GM13977 (cell line): ENCODE measurements at places on chromosomes 2 and 18.
A peak's percentile ranks its signal among the peaks of the same experiment; 100 is the strongest.

- DNase-seq: no peak
Observed at GRCh38 chr2:8248623-8248957, 433.3 kb upstream of the ID2 start.

DNA sequence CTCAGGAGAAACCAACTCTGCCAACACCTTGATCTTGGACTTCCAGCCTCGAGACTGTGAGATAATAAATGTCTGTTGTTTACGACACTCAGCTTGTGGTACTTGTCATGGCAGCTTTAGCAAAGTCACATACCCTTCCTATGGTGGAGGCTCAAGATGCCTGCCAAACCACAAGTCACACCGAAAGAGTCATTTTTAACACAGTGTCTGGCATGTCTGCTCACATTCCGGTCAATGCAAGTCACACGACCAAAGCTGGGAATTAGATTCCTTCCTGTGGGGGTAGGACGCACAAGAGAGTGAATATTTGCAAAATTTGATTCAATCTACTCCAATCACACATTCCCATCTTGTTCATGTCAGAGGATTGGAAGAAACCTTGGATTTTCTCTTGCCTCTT lies 24.6 kb downstream of the KCNE4 start:
- no peak for DNase-seq

DNA sequence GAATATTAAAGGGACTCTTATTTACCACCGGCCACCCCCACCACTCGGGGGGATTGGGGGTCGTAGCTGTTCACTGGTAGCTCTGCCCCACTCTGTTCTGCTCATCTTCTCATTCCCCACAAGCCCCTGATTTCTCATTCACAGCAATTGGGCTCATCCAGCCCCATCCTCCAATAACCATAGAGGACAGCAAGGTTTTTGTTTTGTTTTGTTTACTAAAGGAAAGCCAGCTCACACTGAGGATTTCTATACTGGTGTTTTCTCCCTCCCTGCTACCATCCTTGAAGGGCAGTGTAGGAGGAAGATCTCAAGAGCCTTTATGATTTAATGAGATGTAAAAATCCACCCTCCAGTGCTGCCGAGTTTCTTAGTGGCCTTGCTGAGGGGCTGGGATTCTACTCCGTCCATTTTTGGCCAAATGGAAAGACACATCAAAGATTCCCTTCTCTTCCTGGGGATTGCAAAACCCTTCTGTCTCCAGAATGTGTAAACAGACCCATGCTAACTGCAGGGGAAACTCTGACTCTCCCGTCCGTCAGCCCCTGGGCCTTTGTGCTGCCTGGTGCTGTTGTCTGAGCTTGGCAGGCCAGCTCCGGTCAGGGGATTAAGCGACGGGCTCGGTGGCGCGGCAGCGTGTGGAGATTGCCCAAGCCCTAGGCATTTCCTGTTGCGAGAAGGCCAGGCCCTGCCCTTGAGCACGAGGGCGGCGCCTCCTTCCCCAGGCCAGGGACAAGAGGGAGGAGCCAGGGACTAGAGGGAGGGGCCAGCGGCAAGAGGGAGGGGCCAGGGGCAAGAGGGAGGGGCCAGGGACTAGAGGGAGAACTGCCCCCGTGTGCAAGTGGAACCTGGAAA lies 165.0 kb downstream of the ANTXR1 start:
- peak; percentile 23 for DNase-seq

DNA sequence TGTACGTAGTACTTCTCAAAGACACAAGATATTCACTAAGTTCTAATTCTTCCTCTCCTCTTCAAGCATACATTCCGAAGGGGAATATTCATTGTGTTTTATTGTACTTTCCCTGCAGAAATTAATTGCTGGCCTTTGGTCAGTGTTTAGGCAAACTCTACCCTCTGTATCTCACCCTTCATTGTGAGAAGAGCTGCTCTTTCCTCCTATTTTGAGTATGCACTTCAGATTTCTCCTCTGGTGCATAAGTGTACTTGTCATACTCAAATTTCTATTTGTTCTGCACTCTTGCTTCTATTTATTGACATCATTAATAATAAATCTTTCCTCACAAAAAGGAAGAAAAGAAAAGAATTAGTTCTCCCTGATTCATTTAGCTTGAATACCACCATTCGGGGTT lies 485.4 kb upstream of the SLC8A1 start:
- no peak for DNase-seq

DNA sequence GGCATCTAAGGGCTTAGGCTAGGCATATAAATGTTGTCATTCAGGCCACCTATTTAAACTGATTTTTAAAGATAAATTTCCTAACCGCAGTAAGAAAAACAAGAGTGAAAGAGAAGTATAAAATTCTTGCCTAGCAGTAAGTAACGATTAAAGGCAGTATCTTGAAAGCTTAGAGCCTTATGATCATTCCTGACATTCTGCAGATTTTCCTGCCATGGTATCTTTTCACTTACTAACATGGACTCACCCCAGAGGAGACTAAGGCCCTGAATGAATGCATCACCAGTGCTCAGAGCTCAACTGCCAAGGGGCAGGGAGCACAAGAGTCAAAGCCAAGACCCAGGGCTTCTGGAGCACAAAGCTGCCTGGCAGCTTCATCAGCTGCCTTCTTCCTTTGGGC lies 133.1 kb downstream of the GCA start:
- DNase-seq: no peak

DNA sequence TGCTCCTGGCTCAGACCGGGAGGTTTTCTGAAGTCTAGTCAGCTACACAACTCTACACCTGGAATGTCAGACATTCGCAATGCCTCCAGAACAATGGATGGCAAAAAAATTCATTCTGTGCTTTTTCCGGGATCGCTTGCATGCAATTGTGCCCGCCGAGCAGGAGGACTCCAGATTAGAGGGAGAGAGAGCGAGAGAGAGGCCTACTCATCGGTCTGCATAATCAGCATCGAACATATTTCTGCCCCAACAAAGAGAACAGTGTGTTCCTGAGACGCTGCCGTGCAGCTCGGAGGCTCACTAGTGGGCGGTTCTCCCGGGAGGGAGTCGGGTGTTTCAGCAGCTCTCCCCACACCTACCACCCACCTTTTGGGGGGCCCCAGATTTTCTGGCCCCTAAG lies 117.1 kb downstream of the KLHL29 start:
- no peak for DNase-seq

DNA sequence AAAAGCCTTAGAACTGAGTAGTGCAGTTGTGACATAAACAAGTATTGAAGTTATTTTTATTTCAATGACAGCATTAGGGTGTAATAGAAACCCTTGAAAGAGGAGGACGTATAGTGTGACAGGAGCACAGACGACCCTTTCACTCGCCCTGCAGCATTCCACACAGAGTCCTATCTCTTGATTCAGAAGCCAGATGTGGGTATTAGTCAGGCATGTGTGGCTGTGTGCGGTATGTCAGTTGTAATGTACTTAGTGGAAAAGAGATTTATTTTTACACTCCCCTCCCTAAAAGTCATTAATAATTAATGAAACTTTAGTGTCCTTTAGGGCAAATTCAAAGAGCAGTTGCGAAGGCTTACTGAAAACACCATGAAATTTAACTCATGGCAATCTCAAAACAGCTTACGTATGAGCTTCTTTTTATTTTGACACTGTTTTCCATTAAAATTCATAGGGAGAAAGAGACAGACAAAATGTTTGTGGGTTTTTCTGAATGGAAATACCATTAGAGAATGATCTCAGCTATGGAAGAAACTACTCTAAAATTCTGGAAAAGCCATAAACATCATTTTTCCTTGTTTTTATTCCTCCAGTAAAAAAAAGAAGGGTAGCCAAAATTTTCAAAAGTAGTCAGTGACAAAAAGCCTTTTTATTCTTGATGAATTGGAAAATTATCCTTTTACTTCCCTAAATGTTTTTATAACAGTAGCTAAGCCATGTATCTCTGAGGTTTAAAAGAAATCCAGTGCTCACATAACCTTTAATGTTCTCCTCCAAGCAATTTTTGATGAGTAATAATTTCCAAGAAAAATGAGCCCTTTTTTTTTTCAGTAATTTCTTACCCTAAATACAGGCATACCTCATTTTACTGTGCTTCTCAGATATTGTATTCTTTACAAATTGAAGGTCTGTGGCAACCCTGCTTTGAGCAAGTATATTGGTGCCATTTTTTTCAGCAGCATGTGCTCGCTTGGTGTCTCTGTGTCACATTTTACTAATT lies 84.0 kb upstream of the DSEL start:
- no peak for DNase-seq

DNA sequence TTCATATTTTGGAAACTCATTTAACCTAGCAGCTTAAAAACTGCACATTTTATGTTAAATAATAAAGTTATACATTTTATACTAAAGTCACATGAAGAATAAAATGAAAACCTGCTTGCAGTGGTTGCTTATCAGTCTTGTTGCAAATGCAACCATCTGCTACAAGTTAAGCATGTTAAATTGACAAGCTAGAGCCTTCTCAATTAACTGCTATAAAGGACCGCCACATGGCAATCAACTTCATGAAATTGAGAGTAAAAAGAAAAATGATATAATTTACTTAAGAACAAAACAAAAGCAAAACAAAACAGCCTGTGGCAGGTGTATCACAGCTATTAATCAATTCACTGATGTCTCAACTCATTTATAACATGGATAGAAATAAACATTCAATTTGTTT lies 78.7 kb downstream of the RTTN start:
- DNase-seq: no peak

DNA sequence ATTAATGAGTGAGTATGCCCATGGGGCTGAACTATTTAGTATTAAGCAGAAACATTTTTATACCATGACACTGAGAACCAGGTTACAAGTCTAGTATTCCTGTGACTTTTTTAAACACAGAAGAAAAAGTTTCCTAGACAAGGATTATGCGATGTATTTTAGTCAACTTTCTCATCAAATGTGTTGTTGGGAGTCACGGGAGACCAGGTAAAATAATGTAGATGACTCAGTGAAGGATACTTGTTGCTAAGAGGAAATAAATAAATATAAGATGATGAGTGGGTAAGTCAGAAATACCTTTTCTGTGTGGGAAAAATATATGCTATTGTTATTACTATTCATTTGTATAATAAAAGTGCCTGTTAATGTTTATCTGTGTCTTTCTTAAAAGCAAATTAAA lies 23.4 kb downstream of the MBD5 start:
- no peak for DNase-seq

DNA sequence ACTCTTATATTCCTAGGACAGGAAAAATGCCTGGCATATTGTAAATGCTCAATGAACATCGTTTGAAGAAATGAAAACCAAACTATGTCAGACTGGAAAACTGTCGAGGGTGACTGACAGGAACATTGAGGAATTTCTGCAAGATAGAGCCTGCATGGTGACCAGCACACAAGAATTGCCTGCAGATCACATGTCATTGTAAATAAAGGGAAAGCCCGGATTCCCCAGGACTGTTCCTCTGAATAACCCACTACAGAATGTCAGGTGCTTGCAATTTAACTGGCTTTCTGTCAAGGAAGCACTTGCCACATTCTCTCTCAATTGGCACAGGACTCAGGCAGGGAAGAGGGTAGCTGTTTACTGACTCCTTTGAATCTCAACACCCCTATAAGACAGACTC lies 129.0 kb upstream of the REG3G start:
- no peak for DNase-seq

GRCh38 chr2:233772583-233772982 lies 5.5 kb upstream of the MROH2A start:
- no peak for DNase-seq

DNA sequence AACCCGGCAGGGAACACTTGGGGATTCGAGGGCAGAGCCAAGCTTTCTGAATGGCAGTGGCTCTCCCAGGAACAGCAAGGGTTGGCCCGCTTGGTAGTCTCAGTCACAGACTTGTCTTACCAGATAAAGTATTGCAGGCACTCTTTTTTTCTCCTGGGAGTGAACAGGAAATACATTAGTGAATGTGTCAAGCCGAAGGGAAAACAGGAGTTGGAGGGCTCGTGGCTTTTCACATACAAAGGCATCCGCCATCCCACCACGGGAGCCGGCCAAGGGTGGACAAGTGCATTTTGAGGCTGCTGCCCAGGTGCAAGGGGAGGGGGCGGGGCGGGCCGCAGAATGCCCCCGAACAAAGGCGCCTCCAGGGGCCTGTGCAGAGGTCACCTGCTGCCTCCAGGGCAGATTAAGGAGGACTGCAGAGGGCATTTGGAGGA lies 163.3 kb upstream of the SIX3 start:
- no peak for DNase-seq

DNA sequence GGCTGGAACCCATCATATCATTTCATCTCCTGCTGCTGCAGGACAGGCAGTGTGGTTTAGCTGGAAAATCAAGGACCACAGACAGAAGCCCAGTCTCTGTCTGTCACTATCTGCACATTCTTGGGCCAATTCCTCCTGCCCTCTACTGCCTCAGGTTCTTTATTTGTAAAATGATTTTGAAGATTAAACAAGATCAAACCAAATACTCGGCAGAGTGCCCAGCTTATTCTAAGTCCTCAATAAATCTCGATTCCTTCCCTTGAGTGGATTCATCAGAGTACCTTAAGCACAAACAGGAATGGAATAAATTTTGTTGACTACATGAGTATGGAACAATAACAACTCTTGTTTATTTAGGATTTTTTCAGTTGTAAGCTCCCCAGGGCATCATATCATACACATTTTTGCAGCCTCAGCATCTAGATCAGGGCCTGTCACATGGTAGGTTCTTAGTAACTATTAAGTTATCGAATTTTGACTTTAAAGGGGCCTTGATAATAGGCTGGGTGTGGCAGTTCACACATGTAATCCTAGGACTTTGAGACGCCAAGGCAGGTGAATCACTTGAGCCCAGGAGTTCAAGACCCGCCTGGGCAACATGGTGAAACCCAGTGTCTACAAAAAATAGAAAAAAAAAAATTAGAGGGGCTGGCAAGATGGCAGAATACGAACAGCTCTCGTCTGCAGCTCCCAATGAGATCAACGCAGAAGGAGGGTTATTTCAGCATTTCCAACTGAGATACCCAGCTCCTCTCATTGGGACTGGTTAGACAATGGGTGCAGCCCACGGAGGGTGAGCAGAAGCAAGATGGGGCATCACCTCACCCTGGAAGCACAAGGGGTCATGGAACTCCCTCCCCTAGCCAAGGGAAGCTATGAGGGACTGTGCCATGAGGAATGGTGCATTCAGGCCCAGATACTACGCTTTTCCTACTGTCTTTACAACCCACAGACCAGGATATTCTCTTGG lies 11.1 kb downstream of the RHOB start:
- DNase-seq: no peak

DNA sequence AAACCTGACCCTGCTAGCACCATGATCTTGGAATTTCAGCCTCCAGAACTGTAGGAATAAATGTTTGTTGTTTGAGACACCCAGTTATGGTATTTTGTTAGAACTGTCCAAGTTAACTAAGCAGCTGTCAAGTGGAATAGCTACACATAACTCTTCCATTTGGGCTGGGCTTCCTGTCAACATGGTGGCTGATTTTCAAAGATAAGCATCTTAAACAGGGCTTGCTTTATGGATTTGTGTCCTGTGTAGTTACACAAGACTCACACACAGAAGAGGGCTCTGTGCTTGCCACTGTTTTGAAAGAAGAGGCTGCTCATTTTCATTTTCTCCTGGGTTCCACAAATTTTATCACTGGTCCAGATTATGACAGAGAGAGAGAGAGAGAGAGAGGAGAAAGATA lies 35.7 kb downstream of the GCG start:
- DNase-seq: no peak
